ENCODE measurements at places on chromosomes 13 and 19.

GRCh38 chr13:44024846-44025195 is 145.1 kb downstream of the LACC1 start:
- DNase-seq, result peak; percentile 10

DNA sequence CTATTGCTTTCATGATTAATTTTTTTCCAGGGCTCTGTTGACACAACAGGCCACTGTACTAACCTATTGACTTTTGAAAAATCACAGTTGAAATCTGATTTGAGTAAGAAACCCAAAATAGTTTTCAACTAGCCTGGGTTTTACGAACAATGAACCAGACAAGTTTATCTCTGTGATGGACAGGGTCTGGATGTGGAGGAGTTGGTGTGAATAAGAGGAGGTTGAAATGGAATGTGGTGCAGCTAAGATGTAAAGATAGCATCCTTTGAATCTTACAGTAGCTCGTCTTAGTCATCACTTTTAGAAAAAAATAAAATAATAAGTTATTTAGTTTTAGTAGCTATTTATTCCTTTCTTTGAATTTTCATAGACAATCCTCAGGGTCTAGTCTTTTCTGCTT is 8.3 kb upstream of the OXGR1 start:
- no peak for DNase-seq

DNA sequence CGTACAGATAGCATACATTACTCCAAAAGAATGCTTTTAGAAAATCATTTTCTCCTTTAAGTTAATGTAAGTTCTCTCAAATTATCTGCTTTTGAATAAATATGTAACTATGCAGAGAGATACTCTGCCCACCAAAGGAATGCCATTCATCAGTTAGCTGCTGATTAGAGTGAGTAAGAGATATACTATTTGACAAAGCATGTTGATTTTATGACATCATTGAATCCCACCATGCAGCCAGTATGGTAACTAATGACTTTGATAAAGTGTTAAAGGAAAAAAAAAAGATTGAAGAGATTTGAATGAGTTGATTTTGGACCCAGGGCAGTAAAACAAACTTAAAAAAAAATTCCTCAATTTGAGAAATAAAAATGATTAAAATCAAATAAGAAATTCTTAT is 521.5 kb downstream of the SLITRK6 start:
- peak; percentile 27 for DNase-seq

DNA sequence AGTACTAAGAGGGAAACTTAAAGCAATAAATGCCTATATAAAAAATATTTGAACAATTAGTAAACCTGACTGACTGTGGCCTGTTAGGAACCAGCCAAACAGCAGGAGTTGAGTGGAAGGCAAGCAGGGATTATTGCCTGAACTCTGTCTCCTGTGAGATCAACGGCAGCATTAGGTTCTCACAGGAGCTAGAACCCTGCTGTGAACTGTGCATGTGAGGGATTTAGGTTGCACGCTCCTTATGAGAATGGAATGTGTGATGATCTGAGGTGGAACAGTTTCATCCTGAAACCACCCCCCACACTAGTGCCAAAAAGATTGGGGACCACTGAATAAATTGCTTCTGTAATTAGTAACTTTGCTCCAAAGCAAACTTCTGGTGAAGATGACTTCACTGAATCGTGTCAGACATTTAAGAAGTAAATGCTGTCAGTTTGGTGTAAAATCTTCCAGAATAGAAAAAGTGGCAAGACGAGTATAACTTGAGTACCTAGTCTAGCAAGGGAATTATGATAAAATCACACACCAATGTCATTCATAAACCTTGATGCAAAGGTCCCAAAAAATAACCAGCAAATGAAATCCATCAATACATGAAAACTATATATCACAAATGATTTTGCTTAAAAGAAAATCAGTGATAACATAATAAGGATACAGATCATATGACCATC is 53.8 kb downstream of the SLC6A16 start:
- peak; percentile 61 for DNase-seq

DNA sequence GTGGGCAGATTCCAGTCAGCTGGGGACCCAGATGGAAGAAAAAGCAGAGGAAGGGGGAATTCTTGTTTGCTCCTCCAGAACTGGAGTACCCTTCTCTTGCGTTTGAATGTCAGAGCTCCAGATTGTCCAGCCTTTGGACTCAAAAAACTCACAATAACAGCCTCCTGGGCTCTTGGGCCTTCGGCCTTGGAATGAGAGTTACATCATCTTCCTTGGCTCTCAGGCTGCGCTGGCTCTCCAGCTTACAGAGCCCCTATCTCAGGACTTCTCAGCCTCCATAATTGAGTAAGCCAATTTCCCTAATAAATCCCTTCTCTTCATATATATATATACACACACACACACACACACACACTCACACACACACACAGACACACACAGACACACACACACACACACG is 1215.7 kb upstream of the SLC10A2 start:
- DNase-seq, result no peak

- peak; percentile 88 for DNase-seq
Observed at GRCh38 chr13:30486230-30487074, 20.7 kb upstream of the HMGB1 start.

DNA sequence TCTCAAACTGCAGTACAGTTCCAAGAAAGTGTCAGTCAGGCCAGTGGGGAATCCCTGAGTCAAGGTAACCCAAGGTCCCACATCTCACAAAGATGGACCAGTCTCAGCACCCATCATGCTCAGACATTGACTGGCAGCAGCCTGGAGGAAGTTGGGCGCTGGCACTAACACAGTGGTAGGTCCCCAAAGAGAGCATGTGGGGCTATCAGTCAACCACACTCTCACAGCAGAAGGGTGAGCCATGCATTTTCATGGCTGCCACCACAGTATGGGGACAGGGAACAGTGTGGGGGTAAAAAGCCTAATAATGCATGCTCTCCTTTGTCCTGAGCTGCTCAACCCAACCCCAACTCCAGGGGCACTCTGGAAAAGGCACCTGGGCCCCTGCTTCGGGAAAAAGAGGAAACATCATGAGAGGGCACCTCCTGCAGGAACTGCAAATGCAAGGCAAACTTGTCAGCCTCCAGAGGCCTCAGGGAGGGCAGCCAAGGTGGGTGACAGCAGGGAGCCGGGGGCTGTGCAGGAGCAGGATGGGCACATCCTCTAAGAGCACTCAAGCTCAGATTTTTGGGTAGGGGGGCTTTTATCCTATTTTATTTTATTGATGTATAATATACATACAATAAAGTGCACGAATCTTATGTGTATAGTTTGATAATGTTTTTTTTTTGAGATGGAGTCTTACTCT is 9.5 kb upstream of the PLEKHF1 start:
- DNase-seq, result no peak

GRCh38 chr13:94333131-94333820 is 146.2 kb downstream of the DCT start:
- no peak for DNase-seq

DNA sequence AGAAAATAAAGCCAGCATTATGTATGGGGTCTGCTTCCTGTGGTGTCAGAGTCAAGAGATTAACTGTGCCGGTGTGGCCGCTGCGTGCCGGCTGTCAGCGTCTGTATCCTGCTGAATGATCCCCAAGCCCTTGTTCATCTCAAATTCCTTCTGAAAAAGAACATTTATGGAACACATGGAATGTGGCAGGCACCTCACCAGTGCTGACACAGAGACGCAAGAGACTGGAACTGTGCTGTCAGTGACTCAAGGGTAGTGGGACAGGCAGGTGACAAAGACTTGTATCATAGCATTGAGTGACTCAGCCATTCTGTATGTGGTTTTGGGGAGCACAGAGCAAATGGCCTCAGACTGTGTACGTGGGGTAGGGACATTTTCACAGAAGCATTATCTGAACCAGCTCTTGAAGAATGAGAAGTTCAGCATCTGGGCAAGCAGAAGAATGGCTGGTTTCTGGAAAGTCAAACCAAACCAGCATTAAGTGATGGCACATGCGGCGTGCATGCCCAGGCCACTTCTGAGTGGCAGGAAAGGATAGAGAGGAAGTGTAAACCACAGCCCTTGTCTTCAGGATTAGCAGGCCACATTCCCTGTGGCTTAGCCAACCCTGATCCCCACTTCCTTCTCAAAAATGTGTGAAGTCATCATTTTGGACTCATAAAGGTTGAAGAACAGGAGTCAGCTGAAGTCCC is 54.0 kb upstream of the IRS2 start:
- peak; percentile 82 for DNase-seq

DNA sequence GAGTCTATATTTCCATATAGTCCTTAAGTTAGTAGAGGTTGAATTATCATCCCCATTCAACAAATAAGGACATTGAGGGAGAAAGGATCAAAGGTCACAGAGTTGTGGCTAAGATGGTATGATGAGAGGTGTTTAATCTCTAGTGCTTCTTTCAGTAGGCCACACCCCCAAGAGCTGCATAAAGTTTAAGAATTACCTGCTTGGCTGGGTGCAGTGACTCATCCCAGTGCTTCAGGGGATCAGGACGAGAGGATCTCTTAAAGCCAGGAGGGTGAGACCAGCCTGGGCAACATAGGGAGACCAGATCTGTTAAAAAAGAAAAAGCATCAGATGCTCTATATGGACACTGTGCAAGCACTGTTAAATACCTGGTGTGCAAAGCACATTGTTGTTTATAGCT is 560.0 kb upstream of the KLHL1 start:
- DNase-seq, result peak; percentile 92

All from epithelial cell of esophagus (primary cell).